ENCODE measurements at places on chromosomes 2 and 18.

DNA sequence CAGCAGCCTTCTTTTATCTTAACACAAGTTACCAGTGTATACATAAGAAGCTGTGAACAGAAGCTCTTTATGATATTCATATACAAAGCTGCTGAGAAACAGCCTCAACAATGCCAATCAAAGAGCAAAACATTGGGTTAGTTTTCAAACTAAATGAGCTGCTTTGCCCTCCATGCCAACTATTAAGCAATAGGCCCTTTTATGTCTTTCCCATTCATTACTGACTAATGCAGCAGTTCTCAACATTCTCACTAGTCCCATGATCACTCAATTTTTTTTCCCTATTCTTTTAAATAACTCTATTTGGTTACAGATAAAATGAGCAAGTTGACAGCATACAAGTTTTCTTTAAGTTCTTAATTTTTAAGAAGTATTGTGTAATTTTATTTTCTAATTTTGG lies 57.9 kb upstream of the FRZB start:
- DNase-seq, result no peak

- no peak for DNase-seq
Observed at GRCh38 chr2:70687461-70687795, 80.6 kb downstream of the ADD2 start.

DNA sequence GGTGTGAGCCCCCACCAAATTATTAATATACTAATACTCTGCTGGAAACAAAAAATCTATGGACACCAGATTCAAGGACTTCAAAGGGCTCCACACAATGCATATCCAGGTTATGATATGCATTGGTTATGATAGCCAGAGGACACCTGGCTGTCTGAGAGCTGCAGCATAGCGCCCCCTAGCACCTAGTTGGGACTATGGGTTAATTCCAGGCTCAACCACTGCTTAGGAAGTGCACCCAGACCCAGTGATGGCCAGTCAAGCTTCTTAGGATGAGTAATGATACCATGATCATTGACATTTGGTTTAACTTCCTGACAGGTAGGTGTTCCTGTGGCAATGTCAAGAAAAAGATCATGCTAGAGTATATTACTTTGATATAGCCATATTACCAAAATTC lies 3.8 kb upstream of the FRZB start:
- DNase-seq, result no peak

GRCh38 chr2:75494137-75494769 lies 66.5 kb downstream of the EVA1A start:
- DNase-seq, result no peak

DNA sequence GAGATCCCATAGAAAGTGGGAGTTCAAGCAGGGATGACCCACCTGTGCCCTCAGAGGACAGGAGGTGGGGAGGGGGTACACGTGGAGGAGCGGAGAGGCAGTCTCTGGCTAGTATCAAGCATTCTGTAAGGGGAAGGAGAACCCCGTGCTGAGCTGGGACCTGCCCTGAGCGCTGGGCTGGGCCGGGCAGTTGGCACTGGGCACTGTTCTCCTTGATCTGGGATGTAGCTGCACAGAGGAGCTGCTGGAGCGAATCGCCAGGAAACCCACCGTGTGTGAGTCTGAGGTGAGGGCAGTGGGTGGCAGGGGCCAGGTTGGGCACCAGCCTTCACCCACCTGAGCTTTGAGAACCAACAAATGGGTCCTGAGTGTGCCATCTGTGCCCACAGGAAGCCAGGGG lies 19.8 kb upstream of the GMPPA start:
- DNase-seq, result no peak

DNA sequence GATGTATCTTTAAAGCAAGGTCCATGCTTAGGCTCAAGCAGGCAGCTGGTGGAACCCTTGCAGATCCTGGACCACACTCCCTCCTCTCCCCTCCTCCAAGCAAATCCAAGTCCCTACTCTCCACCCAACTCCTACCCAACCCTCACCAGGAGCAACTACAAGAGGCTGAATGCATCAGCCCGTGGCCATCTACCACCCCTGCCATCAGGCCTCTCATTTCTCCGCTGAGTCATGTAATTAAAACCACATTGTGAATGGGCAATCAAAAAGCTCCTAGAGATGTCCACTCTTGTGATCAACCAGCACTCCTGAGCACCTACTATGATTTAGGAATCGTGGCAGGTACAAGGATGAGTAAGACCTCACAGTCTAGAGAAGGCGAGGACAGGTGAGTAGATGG lies 142.2 kb upstream of the CAPN13 start:
- peak; percentile 29 for DNase-seq

DNA sequence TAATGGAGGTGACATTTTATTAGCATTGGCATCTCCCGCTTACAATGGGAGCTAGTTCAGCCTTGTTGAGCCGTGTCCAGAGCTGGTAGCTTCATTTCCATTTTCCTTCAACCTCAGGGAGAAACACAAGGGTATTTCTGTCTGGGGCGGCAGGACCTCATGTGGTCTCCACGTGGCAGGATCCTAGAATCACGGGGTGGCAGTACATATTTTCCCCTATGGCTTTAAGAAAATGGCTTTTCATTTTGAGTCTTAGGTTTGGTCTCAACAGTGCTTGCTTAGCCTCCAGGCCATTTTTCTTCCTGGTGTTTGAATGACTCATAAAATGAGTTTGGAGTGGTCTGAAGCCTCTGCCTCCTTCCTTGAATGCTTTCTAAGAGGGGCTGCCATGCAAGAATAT lies 20.3 kb downstream of the CABLES1 start:
- DNase-seq, result peak; percentile 19

GRCh38 chr2:226979004-226979403 lies 143.2 kb downstream of the RHBDD1 start:
- DNase-seq, result no peak

- no peak for DNase-seq
Observed at GRCh38 chr2:218393750-218394290, 5.8 kb upstream of the CTDSP1 start.

GRCh38 chr2:86068136-86068588 lies 37.5 kb downstream of the POLR1A start:
- no peak for DNase-seq

GRCh38 chr2:150101947-150102346 lies 385.5 kb downstream of the RND3 start:
- no peak for DNase-seq

GRCh38 chr18:7766346-7766745 lies 199.2 kb downstream of the PTPRM start:
- DNase-seq, result no peak

DNA sequence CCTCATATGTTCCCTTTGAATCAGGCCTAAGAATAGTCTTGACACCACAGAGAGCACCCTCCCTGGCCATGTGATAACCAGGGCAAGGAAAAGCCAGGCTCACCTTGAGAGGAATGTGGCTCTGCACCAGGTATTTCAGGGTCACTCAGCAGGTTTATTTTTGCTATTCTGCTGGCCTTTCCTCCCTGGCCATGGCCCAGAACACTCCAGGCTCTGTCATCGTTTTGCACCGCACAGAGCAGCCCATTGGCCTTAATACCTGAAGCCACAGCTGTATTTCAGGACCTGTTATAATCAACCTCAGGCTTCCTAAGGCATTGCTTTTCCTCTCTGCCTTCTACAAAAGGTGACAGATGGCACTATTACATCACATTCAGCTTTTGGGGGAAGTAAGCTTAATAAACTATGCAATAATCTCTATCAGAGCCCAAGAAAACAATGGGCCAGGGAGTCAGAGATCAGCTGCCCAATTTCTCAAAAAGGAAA lies 668.3 kb downstream of the IRS1 start:
- DNase-seq, result no peak

DNA sequence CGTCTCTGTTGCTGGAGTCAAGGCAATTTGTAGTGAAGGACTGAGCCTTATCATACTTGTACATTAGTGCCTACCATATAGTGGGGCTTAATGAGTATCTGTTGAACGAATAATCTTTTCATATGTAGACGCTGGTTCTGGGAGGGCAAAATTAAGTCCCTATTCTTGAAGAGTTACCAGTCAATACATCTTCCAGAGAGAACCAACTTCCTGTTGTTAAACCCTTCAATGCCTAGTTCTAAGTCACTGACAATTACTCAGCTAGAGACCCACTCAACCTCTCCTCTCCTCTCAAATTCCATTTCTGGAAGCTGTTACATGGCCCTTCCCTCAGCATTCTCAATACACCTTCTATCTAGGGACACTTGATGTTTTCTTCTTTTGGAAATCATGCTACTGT lies 1.1 kb upstream of the MOB4 start:
- DNase-seq, result peak; percentile 6

DNA sequence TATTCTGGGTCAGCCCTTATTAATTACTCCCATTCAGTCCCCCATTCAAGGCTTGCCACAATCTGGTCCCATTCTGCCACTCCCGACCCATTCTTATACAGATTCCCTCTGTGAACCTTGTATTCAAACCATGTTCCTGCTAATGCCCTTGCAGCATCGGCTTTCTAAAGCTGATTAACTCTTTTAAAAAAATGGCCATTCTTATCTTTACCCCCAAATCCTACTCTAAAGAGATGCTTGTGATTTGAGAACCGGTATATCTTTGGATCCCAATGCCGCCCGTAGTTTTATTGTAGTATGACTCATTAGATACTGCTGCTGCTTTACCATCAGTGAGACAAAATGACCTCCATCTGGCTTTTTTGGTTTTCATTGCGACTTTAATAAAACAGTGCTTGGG lies 72.2 kb downstream of the XRCC5 start:
- DNase-seq, result no peak

GRCh38 chr18:13612196-13612997 lies 114.0 kb downstream of the FAM210A start:
- DNase-seq, result no peak

GRCh38 chr2:20130821-20131645 lies 79.6 kb upstream of the LAPTM4A start:
- DNase-seq, result peak; percentile 86

GRCh38 chr2:24969784-24970183 lies 2.0 kb downstream of the DNAJC27 start:
- DNase-seq, result peak; percentile 2

DNA sequence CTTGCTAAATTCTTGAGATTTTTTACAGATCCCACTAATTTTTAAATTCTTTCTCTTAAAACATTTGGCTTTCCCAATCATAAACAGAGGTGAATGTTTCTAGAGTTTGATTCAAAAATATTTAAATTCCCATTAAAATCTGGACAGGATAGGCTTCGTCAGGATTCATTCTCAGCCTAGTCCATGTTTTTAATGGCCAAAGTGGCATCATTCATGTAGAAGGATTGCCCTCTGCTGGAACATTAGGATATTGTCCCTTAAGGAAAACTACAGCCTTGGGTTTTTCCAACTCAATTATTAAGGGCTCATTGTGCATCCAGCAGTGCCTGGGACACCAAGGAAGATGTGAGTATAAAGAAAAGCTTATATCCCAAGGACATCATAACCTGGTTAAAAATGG lies 71.7 kb downstream of the TPGS2 start:
- DNase-seq, result peak; percentile 67

DNA sequence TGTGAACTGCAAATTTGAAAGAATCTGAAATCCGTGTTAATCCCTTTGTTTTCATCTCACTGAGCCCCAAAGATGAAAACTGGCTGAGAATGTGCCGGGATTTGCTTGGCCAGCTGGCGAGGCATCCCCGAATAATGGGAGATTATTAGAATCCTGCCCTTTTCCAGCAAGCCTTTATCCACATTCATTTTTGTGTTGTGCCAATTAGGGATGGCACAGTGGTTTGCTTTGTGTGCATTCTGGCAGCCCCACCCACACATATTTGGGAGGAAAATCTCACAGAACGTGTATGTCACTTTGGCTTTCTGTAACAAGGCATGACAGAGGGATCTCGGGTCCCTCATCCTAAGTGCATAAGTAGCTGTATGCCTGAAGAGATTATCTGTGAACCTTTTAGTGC lies 405.8 kb upstream of the FAM98A start:
- no peak for DNase-seq

GRCh38 chr18:71850602-71851001 lies 693.5 kb downstream of the CBLN2 start:
- no peak for DNase-seq

DNA sequence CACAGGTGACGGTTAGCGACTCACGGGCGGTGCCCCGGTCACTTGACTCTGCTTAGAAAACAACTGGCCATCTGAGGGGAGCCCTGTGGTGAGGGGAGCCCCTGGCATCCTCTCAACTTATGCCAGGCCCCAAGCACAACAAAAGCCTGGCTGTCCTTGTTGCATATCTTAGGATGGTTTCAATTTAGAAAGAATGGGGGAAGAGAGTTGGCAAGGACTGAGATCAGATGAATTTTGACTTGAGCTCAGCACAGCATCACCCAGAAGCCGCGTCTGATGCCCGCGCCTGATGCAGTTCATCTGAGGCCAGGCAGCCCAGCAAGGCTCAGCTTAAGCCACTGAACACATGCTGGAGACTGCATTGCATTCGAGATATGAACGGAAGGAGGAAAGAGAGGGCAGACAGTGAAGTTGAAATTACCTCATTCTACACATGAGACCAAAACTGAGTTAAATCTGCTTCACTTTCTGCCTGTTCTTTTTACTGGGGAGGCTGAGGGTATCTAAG lies 36.8 kb downstream of the MYT1L start:
- no peak for DNase-seq

GRCh38 chr2:8574196-8575037 lies 107.4 kb upstream of the ID2 start:
- no peak for DNase-seq

GRCh38 chr2:133579274-133579673 lies 11.0 kb upstream of the NCKAP5 start:
- peak; percentile 48 for DNase-seq

DNA sequence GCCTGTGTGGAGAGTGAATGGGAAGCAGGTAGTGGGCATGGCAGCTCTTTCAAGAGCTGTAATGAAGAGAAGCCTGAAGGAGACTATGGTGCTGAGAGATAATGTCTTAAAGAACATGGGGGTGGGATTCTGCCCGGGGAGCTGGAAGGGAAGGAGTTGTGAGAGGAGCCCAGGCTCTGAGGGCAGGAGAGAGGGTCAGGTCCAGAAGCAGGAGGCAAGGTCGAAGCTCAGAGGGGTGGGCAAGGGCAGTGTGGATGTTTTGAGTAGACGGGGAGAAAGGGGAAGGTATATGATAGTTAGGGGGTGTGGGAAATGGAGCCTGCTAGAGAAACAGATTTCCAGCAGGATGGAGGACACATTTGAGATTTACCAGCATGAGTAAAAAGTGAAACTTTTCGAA lies 2.1 kb downstream of the CAPN10 start:
- no peak for DNase-seq

DNA sequence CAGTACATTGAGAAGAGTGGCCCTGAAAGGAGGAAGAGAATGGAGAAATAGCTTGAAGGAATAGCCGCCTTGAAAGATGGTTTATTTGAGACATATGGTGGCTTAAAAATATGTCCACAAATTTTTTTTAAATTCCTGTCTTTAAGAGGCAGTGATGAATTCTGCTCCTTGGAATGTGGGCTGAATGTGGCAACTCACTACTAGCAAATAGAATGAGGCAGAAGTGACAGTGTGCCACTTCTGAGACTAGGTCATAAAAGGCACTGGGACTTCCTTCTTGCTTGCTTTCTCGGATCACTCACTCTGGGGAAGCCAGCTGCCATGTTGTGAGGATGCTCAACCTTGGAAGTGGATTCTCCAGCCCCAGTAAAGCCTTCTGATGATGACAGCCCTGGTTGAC lies 67.0 kb downstream of the FAM161A start:
- DNase-seq, result no peak

- DNase-seq, result no peak
Observed at GRCh38 chr2:22748909-22749308, 636.1 kb upstream of the KLHL29 start.

All from fibroblast of skin of right quadriceps (primary cell).